ENCODE measurements at places on chromosomes 7 and 10. TPM values are rescaled to one million over a fixed set of nuclear protein-coding genes. Genes with fewer than 3 reads are reported as not detected.

MCU gene
- 22.5 TPM for total RNA-seq

CDHR1 gene
- 0.11 TPM for total RNA-seq

TFEC gene
- not detected for total RNA-seq

EIF4EBP2 gene
- 17.3 TPM for total RNA-seq

SEMA4G gene
- total RNA-seq, result 8.4 TPM

ZNF511 gene
- 74.7 TPM for total RNA-seq

TSPAN13 gene
- 15.6 TPM for total RNA-seq

All from A549 treated with Hydrocortisone at 1 μM for 4 hours (cell line).